ENCODE measurements at places on chromosomes 2 and 18.

GRCh38 chr2:169082995-169083394 lies 13.6 kb downstream of the DHRS9 start:
- DNase-seq = no peak

- DNase-seq = no peak
These were observed 11.6 kb upstream of the CPS1 start for GRCh38 chr2:210544831-210545230.

GRCh38 chr2:180411661-180412060 lies 404.6 kb upstream of the CWC22 start:
- no peak for DNase-seq

DNA sequence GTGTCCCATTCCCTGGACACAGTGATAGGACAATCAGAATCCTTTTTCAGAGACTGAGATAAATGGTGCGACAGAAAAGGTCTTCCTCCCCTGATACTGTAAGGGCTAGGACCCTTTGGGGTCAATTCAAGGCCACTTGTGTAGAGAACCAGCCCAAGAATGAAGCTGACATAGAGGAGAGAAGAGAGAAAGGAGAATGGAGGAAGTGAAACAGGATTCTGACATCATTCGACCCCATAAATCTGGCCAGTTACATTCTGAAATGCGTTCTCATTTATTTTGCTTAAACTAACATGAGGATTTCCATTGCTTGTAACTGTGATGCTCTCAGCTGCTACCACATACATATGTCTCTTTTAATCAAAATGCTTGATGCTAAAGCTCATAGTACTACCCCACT lies 148.1 kb downstream of the TMEM163 start:
- DNase-seq = no peak

- no peak for DNase-seq
These were observed 45.5 kb downstream of the CDC42EP3 start for GRCh38 chr2:37625796-37626571.

DNA sequence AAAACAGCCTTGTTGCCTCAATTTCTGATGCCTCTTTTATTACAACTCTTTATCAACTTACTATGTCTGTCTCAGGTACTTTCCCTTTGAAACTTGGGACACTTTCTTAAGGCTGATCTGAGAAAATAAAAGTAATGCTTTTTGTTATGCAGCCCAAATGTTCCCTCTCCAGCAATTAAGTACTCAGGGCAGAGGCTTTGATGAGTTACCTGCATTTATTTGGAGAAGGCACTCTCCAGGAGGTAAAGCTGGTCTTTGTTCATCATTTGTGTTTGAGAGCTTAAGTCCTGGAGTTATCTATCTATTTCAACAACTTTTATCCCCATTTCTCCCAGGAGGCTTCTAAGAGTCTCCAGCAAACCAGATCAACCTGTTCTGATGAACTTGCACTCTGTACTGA lies 259.2 kb downstream of the ASXL3 start:
- no peak for DNase-seq

DNA sequence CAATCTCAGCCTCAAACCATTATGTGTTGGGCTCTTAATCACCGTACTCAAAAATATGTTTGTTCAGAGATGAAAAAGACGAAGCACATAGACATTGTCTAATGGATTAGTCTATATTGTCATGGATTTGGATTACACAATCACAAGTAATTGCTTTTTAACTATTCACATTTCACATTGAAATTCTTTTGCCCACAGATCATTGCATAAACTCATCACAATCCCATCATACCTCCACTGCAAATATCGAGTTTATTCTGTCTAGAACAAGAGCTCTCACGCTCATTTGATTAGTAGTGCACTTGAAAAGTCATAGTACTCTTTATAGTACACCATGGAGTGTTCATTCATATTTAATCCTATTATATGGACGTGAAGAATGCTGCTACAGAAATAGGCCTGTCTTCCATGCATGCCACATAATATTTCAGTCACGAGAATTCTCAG lies 97.9 kb upstream of the SOX11 start:
- no peak for DNase-seq

DNA sequence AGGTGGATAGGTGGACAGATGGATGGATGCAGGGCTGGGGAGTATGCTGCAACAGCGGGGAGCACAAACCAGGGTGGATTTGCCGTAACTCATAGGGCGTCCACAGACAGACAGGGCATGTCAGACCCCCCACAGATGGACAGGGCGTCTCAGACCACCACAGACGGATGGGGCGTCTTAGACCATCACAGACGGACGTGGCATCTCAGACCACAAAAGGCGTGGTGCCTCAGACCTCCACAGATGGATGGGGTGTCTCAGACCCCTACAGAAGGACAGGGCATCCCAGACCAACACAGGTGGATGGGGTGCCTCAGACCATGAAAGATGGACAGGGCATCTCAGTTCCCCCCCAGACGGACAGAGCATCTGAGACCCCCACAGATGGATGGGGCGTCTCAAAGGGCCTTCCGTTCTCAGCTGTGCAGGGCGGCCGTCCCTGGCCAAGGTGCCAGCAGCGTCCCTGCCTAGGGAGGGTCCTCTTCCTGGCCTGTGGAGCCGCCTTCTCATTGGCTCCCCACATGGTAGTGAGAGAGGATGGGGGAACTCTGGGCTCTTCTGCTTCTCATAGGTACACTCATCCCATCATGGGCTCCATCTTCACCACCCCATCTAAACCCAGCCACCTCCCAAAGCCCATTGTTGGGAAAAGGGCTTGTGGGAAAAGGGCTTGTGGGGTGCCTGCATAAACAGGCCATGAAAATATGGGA lies 2.1 kb downstream of the ANKMY1 start:
- DNase-seq = no peak

DNA sequence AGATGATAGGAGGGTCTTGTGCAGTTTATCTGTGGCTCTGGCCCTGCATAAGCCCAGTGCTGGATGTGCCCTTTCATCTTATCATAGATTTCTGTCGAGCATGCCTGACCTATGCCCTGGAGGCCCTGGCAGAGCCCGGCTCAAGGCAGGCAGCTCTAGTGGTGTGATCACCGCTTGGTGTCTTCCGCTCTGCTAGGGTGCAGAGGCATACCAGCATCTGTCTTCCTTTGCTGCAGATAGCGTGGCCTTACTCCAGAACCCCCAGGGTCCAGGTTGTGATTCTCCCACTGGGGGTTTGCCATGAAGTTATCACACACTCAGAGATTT lies 13.7 kb upstream of the TRAF3IP1 start:
- DNase-seq = no peak

- DNase-seq = no peak
These were observed 167.4 kb downstream of the SP3 start for GRCh38 chr2:173797586-173798263.

DNA sequence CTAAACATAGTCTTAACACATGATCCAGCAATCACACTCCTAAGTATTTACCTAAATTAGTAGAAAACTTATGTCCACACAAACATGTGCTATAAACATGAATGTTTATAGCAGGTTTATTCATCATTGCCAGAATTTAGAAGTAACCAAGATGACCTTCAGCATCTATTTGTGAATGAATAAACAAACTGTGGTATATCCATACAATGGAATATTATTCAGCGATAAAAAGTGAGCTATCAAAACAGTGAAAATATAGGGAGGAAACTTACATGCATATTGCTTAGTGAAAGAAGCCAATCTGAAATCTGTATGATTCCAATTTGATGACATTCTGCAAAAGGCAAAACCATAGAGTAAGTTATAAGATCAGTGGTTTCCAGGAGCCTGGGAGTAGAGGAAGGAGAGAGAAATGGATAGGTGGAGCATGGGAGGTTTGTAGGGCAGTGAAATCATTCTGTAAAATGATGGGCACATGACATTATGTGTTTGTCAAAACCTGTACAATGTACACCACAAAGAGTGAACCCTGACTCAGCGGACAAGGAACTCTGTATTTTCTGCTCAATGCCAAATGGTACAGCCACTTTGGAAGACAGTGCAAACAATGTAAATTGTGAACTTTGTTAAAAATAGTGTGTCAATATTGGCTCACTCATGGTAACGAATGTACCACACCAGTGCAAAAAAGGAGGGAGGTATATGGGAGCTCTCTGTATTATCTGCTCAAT lies 61.9 kb upstream of the IGFBP2 start:
- no peak for DNase-seq

DNA sequence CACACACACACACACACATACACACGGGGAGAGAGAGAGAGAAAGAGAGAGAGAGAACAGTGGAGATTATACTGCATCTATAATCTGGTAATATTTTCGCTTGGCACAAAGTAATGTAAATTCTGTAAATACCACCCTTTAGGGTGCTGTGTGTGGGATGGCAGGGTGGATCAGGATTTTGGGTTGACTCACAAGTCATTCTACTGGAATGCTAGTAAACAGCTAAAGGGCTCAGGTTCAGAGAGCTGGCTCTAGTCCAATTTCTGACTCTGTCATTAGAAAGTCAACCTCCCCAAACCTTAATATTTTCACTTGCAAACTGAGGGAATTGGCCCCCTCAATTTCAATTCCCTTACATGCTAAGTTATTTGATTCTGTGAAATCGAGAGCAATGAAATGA lies 308.3 kb downstream of the TSN start:
- peak; percentile 56 for DNase-seq

DNA sequence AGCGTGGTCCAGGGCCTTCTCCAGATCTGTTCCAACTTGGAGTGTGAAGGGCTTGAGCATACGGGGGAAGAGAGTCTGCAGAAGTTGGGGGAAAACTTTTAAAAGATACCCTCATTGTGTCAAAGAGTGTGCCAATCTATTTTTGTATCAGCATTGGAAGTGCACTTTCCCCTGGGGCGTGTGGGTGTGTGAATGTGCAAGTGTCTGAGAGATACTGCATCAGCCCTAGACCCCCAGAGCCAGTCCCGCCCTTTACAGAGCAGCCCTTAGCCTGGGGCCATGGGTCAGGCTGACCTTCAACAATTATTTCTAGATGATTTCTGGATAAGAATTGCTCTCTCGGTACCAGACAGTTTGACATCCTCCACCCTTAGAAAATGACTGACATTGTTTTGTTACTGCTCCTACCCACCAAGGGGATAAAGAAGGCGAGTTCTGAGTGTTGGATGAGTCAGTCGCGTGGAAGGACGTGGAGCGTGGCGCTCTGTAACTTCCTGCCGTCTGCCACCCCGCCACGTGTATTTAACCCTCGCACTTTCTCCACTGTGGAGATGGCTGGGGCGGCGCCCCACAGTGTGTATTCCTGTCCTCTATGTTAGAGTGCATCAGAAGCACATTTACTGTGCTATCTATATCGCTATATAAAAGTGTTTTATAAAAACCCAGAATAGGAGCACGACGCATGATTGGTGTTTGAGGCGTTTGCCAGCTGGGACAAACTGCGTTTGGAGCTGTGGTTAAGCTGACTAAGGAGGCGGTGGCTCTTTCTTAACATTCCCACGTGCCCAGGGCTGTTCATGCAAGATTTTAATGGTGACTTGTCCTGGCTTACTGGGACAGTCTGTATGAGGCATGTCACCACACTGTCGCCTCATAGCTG lies 122.6 kb downstream of the CABLES1 start:
- peak; percentile 68 for DNase-seq

- no peak for DNase-seq
These were observed 463.3 kb downstream of the IRS1 start for GRCh38 chr2:226336283-226336682.

DNA sequence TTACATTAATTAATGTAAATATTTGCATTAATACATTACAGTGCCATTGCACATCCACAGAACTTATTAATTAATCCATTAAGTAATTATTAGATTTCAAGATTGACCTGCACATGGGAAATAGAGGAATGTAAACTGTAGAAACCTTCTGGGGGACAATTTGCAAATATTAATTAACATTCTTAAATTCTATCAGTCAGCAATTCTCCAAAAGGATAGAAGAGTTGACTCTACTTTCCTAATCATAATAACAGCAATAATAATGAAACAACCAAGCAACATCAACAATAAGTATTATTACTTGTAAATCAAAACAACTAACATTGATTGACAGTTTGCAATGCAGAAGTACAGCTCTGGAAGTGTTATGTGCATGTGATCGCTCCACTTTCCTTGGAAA lies 281.6 kb upstream of the CRIM1 start:
- DNase-seq = no peak

- DNase-seq = no peak
These were observed 186.0 kb upstream of the RAB6C start for GRCh38 chr2:129793431-129793902.

GRCh38 chr18:78323453-78324197 lies 656.0 kb upstream of the SALL3 start:
- no peak for DNase-seq

All from cardiac fibroblast (primary cell).